ENCODE measurements at places on chromosomes 2 and 18.

- no peak for DNase-seq
Observed at GRCh38 chr2:12543076-12543977, 173.4 kb upstream of the TRIB2 start.

DNA sequence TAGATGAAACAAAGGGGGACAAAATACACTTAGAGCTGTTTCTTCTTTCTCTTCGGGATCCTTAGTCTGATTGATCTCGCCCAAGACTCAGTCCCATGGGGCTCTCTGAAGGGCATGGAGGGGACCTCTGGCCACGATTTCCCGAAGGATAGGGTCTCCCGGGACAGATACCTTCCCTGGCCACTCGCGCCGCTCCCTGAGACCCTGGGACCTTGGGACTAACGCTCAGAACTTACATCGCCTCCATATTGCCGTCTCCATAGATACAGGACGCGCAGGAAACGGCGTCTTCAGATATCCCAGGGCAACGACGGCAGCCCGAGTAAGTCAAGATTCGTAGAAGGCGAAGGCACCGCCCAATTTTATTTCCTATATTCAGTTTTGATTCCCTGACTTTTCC is at the start of gene CFAP65:
Gene CFAP65, minus strand, starts transcription at position 265 of the 400 bp plus-strand sequence. CDS start 2,468 bp downstream, outside the sequence.
- no peak for DNase-seq

DNA sequence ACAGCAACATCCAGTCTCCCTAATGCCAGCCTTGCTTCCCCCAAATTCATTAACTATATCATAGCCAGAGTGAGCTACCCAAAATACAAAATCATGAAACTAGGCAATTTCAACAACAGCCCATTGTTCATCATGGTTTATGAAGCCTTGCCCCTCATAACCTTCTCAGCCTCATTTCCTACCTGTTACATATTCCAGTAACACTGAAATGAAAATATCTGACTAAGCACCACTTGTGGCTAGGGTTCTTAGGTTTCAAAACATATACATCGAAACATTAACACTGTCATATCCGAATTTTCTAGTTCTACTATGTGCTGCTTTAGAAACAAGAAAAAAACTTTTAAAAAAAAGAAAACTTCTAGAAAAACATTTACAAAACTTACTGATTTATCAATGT is 59.5 kb downstream of the ATAD2B start:
- DNase-seq = no peak

DNA sequence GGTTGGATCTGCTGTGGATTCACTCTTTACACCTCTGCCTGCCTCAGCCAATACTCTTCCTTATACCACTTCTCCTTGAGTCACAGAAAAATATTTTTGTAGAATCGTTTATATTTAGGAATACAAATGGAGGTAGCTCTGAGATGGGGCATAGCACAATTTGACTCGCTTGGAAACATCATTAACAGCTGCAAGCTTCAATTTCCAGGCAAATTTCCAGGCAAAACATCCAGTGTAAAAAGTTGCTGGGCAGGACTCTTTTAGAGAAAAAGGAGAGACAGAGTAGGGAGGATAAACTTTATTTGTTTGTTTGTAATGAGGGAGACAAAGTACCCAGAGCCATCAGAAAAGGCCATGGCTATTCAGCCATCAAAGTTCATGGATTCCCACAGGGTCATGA is 74.4 kb upstream of the SOX11 start:
- no peak for DNase-seq

- no peak for DNase-seq
Observed at GRCh38 chr2:140085674-140086073, 1305.5 kb upstream of the NXPH2 start.

GRCh38 chr2:65030476-65031332 is 25.5 kb upstream of the CEP68 start:
- DNase-seq = no peak

DNA sequence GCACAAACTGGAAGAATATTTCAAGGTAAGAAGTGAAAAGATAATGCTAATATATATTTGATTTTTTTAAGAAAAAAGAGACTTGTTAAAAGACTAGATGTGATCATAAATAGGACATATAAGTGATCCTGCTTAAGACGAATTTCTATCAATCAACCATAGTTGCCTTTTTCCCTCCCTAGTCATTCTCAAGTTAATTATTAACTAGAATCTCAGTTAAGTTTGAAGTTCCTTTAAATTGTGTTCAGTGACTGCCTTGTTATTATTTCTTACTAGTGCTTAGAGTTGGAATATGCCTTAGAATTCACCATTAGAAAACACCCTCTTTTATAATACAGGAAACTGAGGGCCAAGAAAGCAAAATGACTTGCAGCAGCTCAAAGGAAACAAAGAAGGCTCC is 141.5 kb upstream of the SP5 start:
- DNase-seq = no peak

DNA sequence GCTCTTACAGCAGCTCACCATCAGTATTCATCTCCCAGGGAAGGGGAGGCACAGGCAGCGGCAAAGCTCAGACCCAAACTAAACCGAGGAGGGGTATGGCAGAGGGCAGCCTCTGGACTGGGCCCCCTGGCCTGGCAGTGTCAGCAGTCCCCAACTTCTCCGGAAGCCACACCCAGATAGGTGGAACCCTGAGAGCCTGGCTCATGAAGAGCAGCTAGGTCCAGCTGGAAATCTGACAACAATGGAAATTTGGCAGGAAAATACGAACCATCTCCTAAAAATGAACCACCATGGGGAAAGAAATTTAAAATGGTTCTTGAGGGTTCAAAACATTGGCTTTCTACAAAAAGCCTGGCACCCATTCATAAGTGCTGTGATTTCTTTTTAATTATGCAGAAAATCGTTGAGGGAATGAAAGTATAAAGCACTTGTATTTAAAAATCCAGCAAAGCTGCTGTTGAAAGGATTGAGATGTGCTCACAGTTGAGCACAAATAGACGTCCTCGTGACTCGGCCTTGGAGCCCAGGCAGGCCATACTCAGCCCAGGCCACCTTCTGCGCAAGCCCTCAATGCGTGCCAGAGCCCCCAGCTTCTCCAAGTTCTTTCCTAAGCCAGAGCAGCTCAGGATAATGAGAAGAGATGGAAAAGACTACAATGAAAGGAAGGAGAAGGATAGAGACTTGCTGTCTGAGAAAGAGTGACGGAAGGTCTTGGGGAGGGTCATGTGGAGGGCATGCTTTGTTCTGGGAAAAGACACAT is 93.0 kb downstream of the COL6A3 start:
- DNase-seq = no peak

GRCh38 chr18:36169938-36170337 is 17.4 kb upstream of the MOCOS start:
- DNase-seq = no peak

DNA sequence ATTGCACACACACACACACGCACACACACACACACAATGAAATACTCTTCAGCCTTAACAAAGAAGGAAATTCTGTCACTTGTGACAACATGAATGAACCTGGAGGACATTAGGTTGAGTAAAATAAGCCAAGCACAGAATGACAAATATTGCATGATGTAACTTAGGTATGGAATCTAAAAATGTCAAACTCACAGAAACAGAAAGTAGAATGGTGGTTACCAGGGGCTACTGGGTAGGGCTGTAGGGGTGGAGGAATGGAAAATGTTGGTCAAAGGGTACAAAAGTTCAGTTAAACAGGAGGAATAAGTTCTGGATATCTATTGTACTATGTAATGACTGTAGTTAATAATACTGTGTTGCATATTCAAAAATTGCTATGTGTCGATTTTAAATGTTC is 29.5 kb downstream of the SCN2A start:
- DNase-seq = no peak

DNA sequence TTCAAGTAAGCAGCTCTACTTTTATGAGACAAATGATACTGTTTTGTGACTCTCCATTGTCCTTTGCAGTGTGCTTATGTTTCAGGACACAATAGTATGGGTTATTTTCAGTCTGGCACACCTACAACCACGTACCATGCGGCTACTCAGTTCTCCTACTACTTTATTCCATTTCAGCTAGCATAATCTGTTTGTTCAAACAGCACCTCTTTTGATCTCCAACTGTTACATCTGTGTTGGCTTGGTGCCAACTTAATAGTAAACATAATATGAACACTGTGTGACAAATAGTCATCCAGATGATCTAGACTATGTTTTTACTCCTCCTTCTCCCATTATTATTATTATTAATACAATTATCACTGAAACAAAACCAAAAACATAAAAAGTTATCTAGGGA is 40.5 kb downstream of the MYO3B start:
- no peak for DNase-seq

- no peak for DNase-seq
Observed at GRCh38 chr18:69774831-69775230, 172.8 kb downstream of the CD226 start.

GRCh38 chr18:23852236-23853045 is 162.1 kb upstream of the TTC39C start:
- DNase-seq = no peak

DNA sequence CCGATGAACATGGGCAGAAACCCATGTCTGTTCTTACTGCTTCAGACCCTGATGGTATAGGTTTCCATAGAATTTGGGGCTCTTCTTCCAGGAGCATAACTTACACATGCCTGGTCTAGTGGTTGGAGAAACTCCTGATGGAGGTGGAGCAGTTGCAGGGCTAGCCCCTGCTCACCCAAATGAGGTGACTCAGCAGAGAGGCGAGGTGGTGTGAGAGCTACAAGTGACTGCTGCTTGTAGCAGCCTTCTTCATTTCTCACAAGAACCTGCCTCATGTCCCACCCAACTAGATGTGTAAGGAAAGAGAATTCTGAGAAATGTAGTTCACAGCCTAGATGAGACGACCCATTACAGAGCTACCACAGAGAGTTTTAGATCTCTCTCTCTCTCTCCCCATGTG is 105.3 kb downstream of the ZNF407 start:
- DNase-seq = no peak

- no peak for DNase-seq
Observed at GRCh38 chr2:83365476-83365875, 1093.6 kb downstream of the SUCLG1 start.

- DNase-seq = no peak
Observed at GRCh38 chr2:3040496-3041140, 337.0 kb downstream of the EIPR1 start.

DNA sequence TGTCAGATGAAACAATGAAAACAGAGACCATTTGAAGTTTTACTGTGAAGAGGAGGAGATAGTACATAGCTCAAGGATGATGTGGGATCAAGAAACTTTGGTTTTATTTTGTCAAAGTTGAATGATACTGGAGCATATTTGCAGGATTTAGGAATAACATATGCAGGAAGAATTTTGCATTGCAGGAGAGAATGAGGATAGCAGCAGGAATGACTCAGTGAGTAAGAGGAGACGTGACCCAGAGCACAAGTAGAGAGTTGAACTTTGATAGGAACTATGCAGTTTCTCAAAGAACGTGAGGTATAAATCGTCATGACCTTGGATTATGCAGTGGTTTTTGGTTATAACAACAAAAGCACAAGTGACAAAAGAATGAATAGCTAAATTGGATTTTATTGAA is 47.7 kb downstream of the MAPRE2 start:
- DNase-seq = no peak

GRCh38 chr2:25165992-25166875 is 2.1 kb downstream of the POMC start:
- peak; percentile 20 for DNase-seq

- DNase-seq = no peak
Observed at GRCh38 chr2:191421950-191422349, 176.7 kb downstream of the MYO1B start.

- no peak for DNase-seq
Observed at GRCh38 chr2:29070526-29070925, 3.8 kb downstream of the PCARE start.

DNA sequence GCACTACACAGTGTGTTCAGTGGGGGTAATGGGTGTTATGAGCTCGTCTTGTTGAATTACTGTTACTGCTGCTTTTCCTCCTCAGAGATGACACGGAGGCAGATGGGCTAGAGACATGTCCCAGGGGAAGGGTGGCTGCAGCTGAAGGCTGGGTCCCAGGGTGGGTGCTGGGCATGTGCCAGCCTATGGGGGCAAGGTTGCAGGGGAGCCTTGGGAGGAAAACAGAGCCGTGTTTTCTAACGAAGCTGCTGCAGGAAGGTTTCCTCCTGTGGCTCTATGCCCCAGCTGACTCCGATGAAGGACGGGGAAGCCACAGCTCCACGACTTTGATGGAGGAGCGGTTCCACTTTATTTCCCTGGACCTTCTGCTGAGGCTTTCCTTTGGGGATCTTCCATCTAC is 42.4 kb downstream of the ASB18 start:
- no peak for DNase-seq

- no peak for DNase-seq
Observed at GRCh38 chr2:161063946-161064306, 96.3 kb upstream of the TANK start.

GRCh38 chr2:85433511-85434089 is 15.1 kb downstream of the SH2D6 start:
- DNase-seq = no peak

DNA sequence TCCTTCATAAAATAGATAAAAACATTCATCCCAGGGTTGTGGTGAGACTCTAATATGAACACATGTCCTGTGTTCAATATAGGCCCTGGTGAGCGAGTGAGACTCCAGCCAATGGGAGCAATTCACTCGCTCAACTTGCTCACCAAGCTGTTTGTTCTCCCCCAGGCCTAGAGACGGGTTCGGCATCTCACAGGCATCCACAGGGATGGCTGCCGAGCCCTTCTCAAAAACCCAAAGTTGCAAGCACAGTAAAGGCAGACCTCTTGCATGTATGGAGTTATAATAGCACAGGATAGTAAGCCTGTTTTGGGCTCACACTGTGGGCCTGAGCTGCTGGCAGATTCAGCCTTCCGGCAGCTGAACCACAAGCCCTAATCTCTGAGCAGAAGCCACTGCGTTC is 15.7 kb downstream of the PARD6G start:
- DNase-seq = no peak

GRCh38 chr2:201432621-201433393 is 18.5 kb downstream of the TRAK2 start:
- peak; percentile 73 for DNase-seq

DNA sequence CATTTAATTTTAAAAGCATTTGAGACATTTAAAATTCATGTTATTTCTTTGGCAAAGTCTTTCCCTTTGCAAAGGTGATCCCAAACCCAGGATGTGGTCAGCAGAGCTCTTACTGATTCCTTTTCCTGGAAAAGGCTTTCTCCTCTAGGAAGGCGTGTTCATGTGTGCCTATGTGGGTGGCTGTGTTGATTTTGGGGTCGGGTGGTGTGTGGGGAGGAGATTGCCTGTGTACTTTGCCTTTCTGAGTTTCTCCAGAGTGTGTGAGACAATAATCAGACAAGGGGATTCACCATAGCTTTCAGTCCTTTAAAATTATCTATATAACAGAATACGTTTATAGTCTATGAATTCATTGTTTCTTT is 173.2 kb downstream of the SOCS6 start:
- no peak for DNase-seq

- DNase-seq = no peak
Observed at GRCh38 chr2:153986488-153987229, 114.9 kb downstream of the GALNT13 start.

GRCh38 chr18:34709750-34710441 is at the start of gene DTNA:
Gene DTNA, plus strand, starts transcription at chr18:34710298. Its CDS starts 45,679 bp downstream, at chr18:34755977.
- no peak for DNase-seq

GRCh38 chr2:38156436-38156835 is 80.5 kb upstream of the CYP1B1 start:
- DNase-seq = no peak

All from hematopoietic multipotent progenitor cell treated with erythropoietin and hydrocortisone succinate and interleukin-3 and kit ligand, for 15 days (in vitro differentiated cells).